Trophoblast cell (in vitro differentiated cells and primary cell): ENCODE measurements at places on chromosomes 7 and 10.

- no peak for DNase-seq
These were observed 108.2 kb downstream of the ANKRD61 start for GRCh38 chr7:6139189-6139996.

DNA sequence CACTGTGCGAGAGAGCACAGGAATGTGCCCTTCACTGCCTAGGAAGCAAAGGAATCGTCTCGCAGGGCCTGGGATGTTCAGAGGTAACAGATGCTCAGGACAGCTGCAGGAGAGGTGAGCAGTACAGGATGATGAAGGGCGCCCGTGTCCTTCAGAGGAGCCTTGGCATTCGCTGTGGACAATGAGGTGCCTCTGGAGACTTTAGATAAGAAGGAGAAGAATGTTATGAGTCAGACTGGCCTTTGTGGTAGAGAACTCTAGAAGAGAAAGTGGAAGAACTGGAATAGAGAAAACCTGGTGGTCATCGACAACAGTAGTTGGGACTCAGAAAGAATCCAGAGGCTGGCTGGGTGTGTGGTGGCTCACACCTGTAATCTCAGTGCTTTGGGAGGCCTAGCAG lies 64.4 kb upstream of the LEP start:
- peak; percentile 84 for DNase-seq

- no peak for DNase-seq
These were observed 76.9 kb upstream of the LRRC4 start for GRCh38 chr7:128108129-128108528.

- DNase-seq: peak; percentile 19
These were observed 20.7 kb downstream of the SKAP2 start for GRCh38 chr7:26843705-26844104.

- no peak for DNase-seq
These were observed 19.8 kb downstream of the HNRNPA2B1 start for GRCh38 chr7:26180792-26181198.

DNA sequence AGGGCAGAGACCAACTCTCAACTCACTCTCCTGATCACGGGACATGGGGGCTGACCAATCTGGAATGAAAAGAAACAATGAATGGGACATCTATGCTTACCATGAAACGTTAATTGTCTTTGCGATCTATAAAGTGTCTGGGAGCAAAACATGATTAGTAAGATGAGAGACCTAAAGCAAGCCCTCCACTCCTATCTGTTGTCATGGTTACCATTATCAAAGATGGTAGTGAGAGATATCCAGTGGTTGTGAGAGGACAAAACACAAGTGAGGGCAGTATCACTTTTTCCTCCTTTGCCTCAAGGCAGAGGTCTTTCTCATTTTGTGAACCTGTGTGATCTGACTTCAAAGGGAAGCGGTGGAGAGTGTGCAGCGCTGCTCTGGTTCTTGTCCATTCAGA lies 130.1 kb downstream of the LSM5 start:
- DNase-seq: no peak

- peak; percentile 73 for DNase-seq
These were observed 70.8 kb downstream of the FRMD4A start for GRCh38 chr10:14259696-14260566.

GRCh38 chr10:89355394-89355931 lies 22.4 kb upstream of the IFIT1B start:
- no peak for DNase-seq

GRCh38 chr10:70737250-70737649 lies 47.9 kb downstream of the TBATA start:
- DNase-seq: no peak
